Activated T-helper 17 cell treated with anti-CD3 and anti-CD28 coated beads, Interleukin-2, amount 50 U/mL, for 72 hours (primary cell): ENCODE measurements at places on chromosomes 12 and 14. TPM values are rescaled to one million over a fixed set of nuclear protein-coding genes. Genes with fewer than 3 reads are reported as not detected.

The SLCO1B1 gene
- total RNA-seq = not detected

The ANO4 gene
- total RNA-seq = not detected

The VIPAS39 gene
- 25.9 TPM for total RNA-seq

The CCDC88C gene
- total RNA-seq = 143 TPM

The EMP1 gene
- total RNA-seq = 60.2 TPM
